ENCODE measurements at places on chromosomes 1 and 21.
A peak's percentile ranks its signal among the peaks of the same experiment; 100 is the strongest.

DNA sequence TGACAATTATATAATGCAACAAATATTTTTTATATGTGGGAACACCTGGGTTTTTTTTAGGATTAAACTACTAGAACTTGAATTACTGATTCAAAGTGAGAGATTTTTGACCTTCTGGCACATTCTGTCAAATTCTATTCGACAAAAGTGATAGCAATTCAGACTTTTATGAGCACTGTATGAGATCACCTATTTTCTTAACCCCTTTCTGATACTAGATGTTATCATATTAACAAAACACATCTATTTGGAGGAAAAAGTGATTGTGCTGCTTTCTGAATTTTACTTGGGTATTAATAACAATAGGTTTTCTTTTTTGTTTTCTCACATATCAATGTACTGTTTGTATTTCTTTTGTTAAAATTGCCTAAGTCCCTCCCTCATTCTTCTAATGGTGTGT lies 174.9 kb upstream of the GREM2 start:
- no peaks in the 10 kb centered on the region for H3K27me3 ChIP-seq
- H3K36me3 ChIP-seq, result no peaks in the 10 kb centered on the region
- no peaks in the 10 kb centered on the region for H3K4me1 ChIP-seq
- H3K27ac ChIP-seq, result no peak overlapping the region

DNA sequence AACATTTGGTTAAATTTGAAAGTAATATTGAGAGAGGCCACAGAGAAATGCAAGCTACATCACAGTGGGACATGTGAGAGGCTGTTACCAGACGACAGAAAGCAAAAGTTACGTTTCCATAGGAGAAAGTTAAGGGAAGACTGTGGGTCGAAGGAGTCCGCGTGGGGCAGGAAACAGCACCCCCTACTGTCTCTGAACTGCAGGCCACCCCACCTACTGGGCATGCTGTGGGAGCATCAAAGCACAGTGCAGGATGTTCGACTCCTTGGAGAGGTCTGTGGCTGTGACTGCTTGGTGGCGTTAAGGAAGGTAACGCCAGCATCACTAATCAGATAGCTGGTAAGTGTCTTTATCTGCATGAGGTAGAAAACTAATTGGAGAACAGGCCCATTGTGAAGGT lies 123.9 kb downstream of the PTBP2 start:
- H3K27me3 ChIP-seq, result peaks cover 5% of the 10 kb centered on the region
- DNase-seq, result peak; percentile 44
- no peaks in the 10 kb centered on the region for H3K36me3 ChIP-seq
- H3K4me1 ChIP-seq, result no peaks in the 10 kb centered on the region

DNA sequence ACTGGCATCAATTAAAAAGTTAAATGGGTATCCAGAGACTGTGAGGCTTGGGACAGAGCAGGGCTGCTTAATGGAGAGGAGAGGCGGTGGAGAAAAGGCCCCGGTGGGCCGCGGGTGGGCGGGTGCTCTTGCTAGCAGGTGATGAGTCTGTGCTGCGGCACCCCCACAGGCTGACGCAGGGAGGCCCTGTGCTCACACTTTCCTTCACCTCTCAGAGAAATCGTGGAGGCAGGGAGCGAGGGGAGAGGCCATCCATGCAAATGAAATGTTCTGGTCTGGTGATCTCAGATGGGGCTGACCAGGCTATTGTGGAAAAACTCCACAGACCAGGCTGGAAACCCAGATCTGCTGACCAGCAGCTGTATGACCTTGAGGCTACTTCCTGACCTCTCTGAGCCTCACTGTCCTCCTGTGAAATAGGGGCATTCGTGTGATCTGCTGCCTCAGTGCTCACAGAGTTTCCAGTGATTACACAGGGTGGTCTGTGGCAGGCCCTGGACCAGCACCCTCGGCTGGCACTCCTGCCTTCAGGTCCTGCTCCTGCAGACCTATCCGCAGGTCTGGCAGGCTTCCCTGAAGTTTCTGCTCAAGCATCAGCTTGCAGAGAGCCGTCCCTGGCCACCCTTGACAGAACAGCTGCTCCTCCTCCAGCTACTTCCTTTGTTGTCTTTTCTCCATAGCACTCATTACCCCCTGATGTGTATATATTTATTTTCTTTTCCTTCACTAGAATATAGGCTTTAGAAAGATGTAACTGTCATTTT lies 89.2 kb downstream of the BEND5 start:
- no peak overlapping the region for H3K27ac ChIP-seq
- no peak overlapping the region for H3K4me3 ChIP-seq
- no peaks in the 10 kb centered on the region for H3K4me1 ChIP-seq
- no peaks in the 10 kb centered on the region for H3K36me3 ChIP-seq
- H3K27me3 ChIP-seq, result no peaks in the 10 kb centered on the region

DNA sequence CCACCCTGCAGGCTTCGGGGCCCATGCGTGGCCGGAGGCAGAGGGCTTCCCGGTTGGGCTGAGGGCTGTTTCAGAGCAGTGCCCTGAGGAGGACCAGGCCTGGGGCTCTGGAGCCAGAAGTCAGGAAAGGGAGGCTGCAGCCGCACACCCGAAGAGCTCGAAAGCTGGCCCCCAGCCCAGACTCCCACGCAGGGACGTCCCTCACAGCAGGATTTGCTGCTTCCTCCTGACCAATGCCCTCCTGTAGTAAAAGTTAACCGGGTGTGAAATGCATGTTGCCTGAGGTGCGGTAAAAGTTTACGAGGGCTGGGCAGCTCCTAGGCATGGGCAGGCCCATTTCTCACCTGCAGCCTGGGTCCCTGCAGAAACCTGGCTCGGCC lies 101.5 kb upstream of the ARHGEF16 start:
- H3K27ac ChIP-seq, result no peak overlapping the region
- H3K4me1 ChIP-seq, result no peaks in the 10 kb centered on the region
- no peak overlapping the region for H3K4me3 ChIP-seq
- no peak for DNase-seq
- H3K36me3 ChIP-seq, result no peaks in the 10 kb centered on the region
